Heart right ventricle (tissue), 16 donors: ENCODE measurements at places on chromosomes 6 and 20. TPM values are rescaled to one million over a fixed set of nuclear protein-coding genes. Genes with fewer than 3 reads are reported as not detected.

- DNase-seq: no peak
Observed at GRCh38 chr6:28264834-28265401, 2.0 kb upstream of the ZSCAN26 start.

- no peak for DNase-seq
Observed at GRCh38 chr20:52484438-52484837, 292.9 kb upstream of the ZFP64 start.

DNA sequence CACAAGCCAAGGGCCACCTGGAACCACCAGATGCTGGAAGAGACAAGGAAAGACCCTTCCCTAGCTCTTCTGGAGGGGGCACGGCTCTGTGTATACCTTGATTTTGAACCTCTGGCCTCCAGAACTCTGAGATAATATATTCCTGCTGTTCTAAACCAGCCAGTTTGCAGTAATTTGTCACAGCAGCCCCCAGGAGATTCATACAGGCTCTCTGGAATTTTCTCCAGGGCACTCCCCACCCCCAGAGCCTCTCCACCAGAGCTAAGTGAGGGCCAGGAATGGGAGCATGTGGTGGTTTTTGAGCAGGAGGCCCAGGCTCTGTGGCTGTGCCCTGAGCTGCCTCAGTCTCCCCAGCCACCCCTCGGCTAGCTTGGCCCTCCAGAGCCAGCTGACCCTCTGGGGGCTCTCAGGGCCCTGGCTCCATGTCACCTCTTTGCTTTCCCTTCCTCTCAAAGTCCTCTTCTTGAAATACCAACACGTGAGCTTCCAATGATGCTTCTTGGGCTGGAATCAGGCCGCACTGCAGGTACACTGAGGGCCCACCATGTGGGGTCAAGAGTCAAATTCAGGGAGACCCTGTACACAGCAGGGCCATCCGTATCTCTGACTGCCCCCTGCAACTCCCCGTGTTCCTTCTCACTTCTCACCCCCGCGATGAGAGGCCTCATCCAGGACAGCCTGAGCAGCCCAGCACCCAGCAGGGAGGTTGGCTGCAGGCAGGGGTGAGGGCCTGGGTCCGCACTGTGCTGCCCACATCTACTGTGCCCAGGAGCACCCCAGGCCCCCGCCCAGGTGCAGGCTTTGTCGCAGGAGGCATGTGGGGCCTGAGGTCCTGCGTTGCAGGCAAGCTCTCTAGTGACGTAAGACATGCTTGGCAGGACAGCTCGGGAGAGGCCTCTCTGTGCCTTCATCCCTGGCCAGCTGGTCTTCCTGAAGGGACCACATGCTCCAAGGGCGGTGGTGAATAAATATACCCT lies 155.5 kb downstream of the ANKRD60 start:
- no peak for DNase-seq

GRCh38 chr6:1763404-1763803 lies 153.7 kb downstream of the FOXC1 start:
- no peak for DNase-seq

- no peak for DNase-seq
Observed at GRCh38 chr6:160457823-160458222, 109.6 kb downstream of the SLC22A3 start.

DNA sequence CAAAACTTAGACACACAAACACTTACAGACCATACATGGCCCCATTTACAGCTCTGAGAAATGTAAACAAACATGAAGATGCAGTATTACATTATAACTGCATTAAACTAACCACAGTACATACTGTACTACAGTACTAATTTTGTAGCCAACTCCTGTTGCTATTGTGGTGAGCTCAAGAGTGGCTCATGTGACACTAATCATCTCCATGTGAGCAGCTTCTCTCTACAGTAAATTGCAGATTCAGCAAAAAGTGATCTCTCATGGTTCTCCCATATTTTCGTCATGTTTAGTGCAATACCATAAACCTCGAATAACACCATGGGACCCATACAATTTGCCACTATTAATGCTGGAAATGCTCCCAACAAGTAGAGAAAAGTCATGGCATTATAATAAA lies 860.4 kb downstream of the EPHA7 start:
- DNase-seq: no peak

DNA sequence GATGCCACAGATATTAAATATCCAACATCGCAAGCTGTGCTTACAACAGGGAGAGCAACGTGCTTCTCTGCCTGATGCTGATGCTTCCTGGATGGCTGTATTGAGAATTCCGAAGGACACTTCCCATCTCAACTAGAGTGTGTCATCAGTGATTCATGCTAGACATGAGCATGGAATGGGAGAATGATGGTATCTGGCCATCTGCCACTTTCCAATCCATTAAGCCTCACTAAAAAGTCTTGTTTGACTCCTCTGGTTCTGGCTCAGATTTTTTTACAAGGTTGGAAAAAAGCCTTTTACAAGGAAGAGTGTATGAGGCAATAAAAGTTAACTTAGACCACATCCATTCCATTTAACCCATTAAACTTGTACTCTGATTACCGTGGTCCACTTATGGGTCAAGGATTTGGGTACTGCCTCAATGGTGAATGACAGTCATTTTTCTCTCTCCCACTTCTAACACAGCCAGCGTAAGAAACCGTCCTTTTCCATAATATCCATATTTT lies 265.3 kb downstream of the UST start:
- DNase-seq: no peak

GRCh38 chr6:109202409-109203264 lies 107.3 kb downstream of the CEP57L1 start:
- no peak for DNase-seq

GRCh38 chr6:114276783-114277182 lies 66.0 kb downstream of the HS3ST5 start:
- DNase-seq: no peak

- no peak for DNase-seq
Observed at GRCh38 chr6:160462551-160463109, 114.5 kb downstream of the SLC22A3 start.

- DNase-seq: no peak
Observed at GRCh38 chr6:108353853-108354252, 59.0 kb downstream of the AFG1L start.

DNA sequence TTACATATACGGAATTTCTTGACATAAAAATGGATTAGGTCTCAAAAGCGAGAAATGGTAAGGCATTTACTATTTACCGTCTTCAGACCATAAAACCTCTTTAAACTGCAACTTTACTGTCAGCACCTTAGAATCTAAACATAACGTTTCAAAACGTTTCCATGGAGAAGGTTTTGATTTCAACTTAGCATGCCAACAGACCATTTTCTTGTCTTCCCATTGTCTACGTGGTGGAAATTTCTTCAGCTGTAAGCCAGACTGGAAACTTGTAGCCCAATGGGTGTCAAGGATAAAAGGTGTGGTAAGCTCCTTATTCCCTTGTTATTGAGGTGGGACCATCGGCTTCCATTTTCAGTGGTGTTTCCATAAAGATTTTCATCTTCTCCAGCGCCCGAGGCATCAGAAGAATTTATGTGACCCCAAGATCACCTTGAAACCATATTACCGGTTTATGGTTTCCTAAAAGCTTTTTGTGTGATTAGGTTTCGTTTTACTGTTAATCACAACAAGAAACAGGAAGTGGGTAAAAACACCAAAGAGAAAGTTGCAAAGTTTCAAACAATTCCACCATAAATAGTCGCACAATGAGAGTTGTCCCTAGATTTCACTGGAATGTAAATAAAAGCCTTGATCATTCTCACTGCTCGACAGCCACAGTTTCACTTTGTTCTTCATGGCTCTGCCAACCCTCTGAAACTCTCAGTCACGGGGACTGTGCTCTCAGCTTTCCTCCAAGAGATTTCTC lies 63.0 kb upstream of the CD2AP start:
- no peak for DNase-seq

GRCh38 chr6:42819803-42820511 lies 38.1 kb downstream of the BICRAL start:
- no peak for DNase-seq

GRCh38 chr20:41534842-41535241 lies 83.3 kb downstream of the CHD6 start:
- no peak for DNase-seq

- DNase-seq: no peak
Observed at GRCh38 chr6:23278180-23278532, 708.8 kb downstream of the HDGFL1 start.

DNA sequence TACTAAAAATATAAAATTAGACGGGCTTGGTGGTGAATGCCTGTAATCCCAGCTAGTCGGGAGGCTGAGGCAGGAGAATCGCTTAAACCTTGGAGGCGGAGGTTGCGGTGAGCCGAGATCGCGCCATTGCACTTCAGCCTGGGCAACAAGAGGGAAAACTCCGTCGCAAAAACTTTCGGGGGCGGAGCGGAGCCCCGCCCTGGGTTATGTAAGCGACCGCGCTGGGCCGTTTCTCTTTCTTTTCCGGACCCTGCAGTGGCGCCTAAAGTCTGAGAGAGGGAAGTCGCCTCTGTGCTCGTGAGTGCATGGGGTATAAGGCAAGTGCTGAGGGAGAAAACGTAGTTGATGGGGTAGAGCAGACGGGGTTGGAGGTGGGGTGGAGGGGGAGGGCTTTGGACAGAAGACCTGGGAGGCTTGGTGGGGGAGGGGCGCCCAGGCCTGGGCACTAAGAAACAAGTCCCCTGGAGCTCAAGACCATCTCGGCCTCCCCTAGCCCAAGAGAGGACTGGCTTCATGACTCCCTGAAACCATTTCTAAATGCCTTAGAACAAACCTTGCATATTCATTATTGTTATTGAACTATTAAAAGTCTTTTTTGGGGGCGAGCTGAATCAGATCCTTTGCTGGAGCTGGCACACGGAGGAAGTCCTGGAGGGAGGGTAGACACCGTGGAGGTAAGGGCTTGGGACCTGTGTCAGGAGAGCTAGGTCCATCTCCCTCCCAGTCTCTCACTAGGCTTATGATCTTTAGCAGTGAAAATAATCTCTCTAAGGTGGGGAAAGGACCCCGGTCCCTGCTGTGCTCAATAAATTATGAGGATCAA lies 2.7 kb upstream of the MICA start:
- peak; percentile 84 for DNase-seq

- DNase-seq: no peak
Observed at GRCh38 chr6:14784596-14785492, 461.0 kb upstream of the JARID2 start.

DNA sequence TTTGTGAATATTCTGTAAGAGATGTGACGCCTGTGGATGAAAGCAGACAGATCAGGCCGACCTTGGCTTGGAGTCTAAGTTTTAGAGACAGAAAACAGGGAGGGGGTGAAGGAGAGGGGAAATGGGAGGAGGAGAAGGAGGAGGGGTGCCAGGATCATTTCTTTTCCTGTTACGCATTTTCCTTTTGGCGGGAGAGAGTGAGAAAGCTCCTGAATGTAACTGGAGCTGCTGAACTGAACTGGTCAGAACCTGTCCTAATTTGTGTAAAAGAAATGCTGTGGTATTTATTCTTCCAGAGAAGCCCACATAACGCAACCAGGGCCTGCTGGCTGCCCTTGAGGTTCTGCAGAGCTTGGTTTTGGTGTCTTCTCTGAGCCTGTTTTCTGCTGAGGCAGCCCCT lies 41.9 kb downstream of the UTRN start:
- no peak for DNase-seq

DNA sequence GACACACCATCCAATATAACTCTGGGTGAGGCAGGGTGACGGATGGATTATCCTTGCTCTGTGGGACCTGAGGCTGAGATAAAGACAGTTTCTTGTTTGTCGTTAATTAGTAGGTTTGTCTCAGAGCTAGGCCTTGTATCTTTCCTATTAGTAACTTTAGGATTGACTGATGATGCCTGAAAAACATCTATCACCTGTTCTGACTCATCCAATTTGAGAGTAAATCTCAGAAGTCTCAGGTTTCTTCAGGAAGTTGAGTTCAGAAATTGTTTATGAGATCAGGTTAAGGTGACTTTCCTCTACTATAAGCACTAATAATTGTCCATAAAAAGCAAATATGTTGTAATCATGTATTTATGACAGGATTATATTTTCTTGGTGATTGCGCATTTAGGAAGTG lies 129.5 kb upstream of the SUPT3H start:
- no peak for DNase-seq

Gene SALL4
- not detected for total RNA-seq

Gene SLC13A3
- total RNA-seq: 0.55 TPM

Gene PTK6
- total RNA-seq: not detected

Gene DDO
- 30.0 TPM for total RNA-seq

Gene DEFB124
- not detected for total RNA-seq

Gene SLA2
- total RNA-seq: 0.38 TPM

Gene ZNF311
- 0.20 TPM for total RNA-seq

Gene DACT2
- 0.83 TPM for total RNA-seq

Gene SLC35D3
- not detected for total RNA-seq

Gene C6orf58
- not detected for total RNA-seq
